ENCODE measurements at places on chromosomes 6 and 20. TPM values are rescaled to one million over a fixed set of nuclear protein-coding genes. Genes with fewer than 3 reads are reported as not detected.

- no peak for DNase-seq
Observed at GRCh38 chr20:9492067-9492466, 22.3 kb upstream of the LAMP5 start.

RRAGD gene
- 99.6 TPM for total RNA-seq

GRCh38 chr6:130405549-130405948 lies 39.7 kb downstream of the TMEM200A start:
- DNase-seq = no peak

FOXC1 gene
- 5.5 TPM for total RNA-seq

DNA sequence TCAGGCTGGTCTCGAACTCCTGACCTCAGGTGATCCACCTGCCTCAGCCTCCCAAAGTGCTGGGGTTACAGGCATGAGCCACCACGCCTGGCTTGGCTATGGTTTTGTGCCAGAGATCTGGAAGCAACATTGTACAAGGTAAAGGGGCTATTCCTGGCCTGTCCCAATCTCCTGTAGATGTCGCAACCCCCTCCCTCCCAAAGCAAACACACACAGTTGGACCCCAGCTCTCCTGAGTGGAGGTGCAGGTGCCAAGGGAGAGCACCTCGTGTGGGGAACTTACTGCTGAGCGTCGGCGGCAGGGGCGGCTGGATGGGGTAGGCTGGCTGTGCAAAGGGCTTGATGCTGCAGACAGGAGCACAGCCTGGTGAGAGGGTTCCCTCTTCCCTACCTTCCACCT lies 8.8 kb downstream of the RPL10A start:
- no peak for DNase-seq

TGM3 gene
- total RNA-seq = not detected

GFRAL gene
- total RNA-seq = not detected

PTGIS gene
- 45.2 TPM for total RNA-seq

GRCh38 chr20:46509523-46509922 lies 3.8 kb downstream of the ZNF334 start:
- no peak for DNase-seq

SOX4 gene
- 5.7 TPM for total RNA-seq

DNA sequence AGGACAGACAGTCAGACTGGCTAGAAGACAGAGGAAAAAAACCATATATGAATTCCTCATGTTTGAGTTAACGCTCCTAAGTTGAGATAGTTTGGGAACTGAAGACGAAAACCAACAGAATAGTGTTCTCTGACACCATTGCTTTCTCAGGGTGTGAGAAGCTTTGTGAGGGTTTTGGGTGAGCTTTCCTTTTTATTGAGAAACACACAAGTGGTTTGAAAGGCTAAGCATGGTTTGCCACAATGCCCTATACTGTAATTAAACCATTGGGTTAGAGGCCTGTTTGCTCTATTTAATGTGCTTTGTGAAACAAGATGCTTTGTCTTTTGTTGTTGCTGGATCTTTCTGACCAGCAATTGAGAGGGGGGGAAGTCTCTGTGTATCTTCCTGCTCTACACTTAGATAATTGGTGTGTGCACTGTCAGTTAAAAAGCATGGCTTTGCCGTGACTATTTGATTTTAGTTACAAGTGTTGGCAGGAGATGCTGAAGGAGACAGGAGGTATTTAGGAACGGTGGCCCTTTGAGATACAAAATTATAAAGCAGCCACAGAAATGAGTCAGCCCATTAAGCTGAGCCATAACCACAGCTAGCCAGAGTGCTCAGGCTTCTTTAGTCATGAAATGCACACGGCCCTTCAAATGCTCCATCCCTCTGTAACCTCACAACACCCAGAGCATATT lies 273.0 kb upstream of the PREP start:
- DNase-seq = no peak

DNA sequence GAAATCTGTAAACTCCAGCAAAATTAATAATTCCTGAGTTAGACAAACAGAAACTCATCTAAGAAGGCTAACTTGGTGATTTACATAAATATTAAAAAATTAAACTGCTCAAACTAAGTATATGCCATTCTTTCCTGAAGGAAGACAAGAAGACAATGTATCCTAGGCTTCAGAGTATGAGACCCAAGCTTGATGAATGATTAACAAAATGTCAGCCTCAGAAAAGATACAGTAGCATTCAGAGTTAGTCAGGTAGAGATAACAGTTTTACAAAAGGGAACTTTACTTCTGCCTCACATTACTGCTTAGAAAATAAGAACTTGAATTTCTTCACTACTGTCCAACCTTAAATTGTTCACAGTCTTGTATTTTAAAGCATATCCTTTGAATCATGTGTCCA lies 12.0 kb downstream of the CSNK2A1 start:
- no peak for DNase-seq

DNA sequence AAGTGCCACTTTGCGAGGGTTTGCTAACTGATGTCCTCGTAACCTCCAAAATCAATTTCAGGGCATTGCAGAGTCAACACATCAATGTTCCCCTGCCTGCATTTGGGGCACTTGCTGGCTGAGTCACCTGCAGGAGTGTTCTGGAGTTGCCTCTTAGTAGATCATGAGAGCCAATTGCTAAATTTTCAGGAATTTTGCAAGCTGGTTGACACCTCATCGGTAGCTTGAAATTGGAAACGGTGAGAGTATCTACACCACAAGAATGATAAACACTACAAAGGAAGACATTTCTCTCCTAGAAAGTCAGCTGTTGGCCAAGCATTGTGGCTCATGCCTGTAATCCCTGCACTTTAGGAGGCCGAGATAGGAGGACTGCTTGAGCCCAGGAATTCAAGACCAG lies 10.8 kb upstream of the BFSP1 start:
- DNase-seq = no peak

- no peak for DNase-seq
Observed at GRCh38 chr20:36275011-36275410, 31.1 kb upstream of the DLGAP4 start.

- no peak for DNase-seq
Observed at GRCh38 chr6:165611294-165611693, 51.7 kb downstream of the PDE10A start.

GRCh38 chr20:48875233-48875913 lies 46.1 kb upstream of the ARFGEF2 start:
- no peak for DNase-seq

DNA sequence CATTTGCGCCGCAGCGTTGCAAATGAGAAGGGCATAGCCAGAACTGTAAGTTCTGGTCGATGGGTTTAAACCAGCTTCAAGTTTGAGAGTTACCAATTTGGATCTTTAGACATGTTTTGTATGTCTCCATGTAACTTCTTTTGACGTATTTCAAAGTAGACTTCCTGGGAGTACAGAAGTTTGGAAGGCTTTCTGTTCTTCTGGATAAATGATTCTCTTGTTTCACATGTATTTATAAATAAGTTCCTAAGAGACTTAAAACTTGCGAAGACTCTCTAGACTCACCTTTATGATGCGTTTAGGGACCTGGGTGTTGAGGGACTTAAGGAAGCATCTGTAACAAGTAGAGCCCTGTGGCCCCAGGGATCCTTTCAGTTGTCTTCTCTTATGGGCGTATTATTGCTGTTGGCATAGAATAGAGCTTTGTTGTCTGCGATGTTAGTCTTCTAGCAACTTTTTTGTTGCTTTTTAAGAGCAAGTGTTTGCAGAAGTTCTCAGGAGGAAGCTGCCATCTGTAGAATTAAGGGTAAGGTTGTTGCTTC lies 1.3 kb downstream of the CDYL start:
- DNase-seq = no peak

TRIM40 gene
- total RNA-seq = not detected

- DNase-seq = no peak
Observed at GRCh38 chr6:45959534-45960145, 56.0 kb downstream of the CLIC5 start.

DNA sequence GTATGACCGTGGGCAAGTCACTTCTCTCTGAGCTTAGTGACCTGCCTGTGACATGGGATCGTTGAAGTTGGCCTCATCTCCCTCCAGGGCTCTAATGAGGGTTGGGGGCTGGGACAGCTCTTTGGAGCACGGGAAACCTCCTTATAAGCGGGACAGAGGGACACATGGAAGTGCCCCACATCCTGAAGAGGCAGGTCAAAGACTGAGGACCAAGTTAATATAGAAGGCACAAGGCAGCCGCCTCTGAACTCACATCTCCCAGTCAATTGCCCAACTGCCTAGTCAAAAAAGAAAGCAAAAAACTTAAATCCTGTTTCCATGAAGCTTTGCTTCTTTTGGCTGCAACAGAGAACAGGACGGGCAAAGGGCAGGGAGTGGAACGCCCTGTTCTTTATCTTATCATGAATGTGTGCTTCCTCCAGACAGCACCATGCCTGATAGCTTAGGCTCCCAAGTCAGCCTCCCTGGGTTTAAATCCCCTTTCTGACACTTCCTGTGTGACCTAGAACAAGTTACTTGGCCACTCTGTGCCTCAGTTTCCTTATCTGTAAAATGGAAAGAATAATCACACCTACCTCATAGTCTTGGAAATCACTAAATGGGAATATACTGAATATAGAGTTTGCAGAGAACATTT lies 27.1 kb downstream of the LBP start:
- peak; percentile 53 for DNase-seq

TSHZ2 gene
- total RNA-seq = 12.0 TPM

GRCh38 chr6:168247443-168248147 lies 72.0 kb downstream of the DACT2 start:
- DNase-seq = peak; percentile 57

- DNase-seq = no peak
Observed at GRCh38 chr6:54094293-54094692, 16.9 kb upstream of the MLIP start.

HLA-C gene
- total RNA-seq = 362 TPM

DNA sequence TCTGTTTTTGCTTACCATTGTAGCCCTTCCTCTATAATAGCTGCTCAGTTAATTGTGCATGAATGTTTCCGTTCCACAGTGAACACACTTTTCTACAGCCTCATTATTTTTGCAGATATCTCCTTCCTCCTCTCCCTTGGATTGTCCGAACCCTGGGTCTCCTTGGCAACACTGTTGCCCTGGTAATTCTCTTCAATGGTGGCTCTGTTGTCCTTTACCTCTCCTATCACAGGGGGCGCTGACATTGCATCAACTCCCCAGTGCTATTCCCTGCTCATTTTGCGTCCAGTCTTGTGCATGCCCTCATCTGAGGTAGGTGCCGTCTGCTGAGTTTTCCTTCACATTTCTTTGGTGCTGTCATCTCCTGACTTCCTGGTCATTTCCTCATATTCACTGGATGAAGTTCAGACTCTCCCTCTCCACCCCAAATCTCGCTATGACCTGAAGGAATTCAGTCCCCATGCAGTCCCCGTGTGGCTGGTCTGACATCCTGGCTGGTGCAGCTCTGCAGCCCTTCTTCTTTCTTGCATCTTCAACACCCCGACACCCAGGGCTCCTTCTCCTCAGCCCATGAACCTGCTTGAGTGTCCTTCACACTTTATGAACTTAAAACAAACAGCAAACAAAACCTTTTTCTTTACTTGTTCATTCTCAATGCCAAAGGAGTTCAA lies 21.1 kb downstream of the PHACTR2 start:
- DNase-seq = no peak

All from left cardiac atrium (tissue), 4 donors.